ENCODE measurements at places on chromosomes 1 and 21.
A peak's percentile ranks its signal among the peaks of the same experiment; 100 is the strongest.

DNA sequence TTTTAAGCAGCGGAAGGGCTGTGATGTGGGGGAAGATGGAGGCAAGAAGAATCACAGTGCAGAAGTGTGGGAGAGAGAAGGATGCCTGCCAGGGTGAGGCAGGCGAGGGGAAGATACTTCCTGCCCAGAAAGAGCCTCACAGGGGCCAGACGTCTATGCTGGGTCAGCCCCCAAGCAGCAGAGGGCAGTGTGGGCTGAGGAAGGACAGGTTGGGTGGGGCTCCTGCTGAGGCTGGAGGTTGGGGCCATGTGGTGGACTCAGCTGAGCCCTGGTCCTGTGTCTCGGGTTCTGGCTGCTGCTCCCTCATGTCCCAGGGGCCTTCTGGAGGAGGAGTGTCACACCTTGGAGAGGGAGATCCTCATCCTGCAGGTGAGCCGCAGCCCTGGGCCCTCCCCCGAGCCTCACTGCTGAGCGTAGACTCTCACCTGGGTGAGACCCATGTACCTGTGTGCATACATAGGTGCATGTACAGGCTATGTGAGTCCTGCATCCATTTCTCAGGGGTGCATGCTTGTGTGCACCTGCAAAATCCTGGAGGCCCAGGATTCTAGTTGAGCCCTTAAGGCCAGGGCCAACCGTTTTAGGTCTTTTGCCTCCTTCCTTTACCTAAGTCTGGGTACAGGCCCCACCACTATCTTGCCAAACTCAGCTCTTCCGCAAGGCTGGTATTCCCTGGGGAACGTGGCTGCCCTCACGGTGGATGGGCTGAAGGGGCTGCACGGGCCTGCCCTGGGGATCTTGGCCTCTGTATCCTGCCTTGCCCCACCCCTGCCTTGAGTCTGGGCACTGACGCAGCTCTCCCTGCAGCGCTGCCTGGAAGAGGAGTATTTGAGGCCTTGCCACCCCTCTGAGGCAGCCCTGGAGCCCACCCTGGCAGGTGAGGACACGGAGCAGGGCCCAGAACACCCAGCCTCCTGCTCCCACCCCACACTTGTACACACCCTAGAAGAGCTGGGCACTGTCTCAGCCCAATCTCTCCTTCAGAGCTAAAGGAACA, 3.7 kb downstream of the CCDC24 start:
- peak; percentile 35 for DNase-seq

DNA sequence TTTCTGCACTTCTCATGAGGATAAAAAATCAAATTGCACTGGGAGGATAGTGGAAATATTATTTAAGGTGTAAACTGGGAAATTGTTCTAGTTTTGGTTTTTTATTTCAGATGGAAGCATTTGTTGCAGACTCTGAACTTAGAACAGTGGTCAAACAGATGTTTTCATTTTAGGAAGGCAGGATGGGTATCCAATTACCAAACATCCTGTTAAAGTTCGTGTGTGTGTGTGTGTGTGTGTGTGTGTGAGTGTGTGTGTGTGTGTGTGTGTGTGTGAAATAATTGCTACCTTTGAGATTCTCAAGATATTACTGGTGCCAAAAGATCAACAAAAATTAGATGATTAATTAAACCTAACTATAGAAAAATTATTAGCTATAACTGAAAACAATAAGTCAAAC, 24.3 kb upstream of the DUSP10 start:
- DNase-seq, result no peak

- no peak for DNase-seq
Observed at GRCh38 chr1:187999973-188000372, 1171.2 kb downstream of the PLA2G4A start.

GRCh38 chr1:14605945-14606344, 7.5 kb downstream of the KAZN start:
- DNase-seq, result no peak

DNA sequence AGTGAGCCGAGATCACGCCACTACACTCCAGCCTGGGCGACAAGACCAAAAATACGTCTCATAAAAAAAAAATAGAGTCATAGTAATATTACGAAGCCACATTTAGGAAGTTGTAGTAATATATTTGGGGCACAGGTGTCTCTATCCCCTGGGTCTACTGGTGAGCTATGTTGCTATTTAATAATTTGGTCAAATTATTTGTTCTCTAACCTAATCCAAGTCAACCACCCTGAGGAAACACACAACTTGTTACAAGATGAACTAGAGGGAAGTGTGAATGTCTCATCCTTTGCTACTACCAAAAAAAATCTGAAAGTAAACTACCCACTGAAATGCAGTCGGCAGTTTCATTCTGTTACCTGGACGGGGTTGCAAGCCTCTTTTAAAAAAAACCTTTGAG, 35.3 kb downstream of the RGS8 start:
- no peak for DNase-seq

Measured in HL-60 (cell line).